Renal cortical epithelial cell (primary cell): ENCODE measurements at places on chromosomes 12 and 14.

DNA sequence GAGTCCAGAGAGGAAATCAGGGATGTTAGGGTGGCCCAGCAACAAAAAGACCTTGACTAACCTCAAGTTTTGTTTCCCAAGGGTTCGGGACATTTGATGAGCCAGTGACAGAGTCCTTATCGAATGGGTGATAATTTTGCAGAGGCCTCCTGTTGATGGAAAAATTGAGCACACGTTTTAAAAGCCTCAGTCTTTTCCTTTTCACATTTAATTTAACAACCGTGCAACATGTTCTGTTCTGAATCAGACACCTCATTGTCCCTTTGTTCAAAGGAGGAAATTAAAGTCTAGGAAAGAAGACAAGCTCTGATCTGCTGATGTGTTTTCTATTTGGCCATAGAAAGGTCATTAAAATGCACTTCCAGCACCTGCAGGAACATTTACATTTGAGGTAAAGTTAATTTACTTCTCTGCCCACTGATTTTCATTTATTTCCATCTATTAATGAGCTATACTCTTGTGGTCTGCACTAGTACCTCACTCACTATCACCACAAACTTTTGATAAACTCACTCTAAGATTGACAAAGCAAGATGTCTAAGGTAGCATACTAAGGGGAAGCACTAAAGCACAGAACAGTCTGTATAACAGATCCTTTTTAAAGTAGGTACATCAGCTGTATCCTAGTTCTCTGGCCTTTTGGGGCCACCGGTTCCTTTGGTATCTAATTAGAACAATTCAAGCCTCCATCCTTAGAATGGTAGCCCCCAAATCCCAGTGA lies 147.0 kb downstream of the RPAP3 start:
- no peak for DNase-seq

- no peak for DNase-seq
These were observed 907.5 kb upstream of the ATXN7L3B start for GRCh38 chr12:73629893-73630831.

DNA sequence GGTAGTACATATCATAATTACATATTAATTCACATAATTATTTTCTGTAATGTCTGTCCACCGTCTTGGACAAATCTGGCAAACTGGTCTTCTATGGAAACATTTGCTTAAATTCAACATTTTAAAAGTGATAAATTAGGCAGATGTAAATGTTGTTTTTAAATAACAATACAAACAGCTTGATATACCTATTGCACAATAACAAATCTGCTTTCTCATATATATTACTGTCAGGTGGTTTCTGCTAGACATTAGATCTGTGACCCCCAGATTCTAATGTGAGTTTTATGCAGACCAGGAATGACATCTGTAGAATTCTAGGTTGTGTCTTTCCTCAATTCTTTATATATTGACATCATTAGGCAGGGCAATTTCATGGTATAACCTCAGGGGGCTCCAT lies 173.3 kb downstream of the CCDC59 start:
- no peak for DNase-seq

GRCh38 chr14:41785696-41786095 lies 179.0 kb downstream of the LRFN5 start:
- no peak for DNase-seq

DNA sequence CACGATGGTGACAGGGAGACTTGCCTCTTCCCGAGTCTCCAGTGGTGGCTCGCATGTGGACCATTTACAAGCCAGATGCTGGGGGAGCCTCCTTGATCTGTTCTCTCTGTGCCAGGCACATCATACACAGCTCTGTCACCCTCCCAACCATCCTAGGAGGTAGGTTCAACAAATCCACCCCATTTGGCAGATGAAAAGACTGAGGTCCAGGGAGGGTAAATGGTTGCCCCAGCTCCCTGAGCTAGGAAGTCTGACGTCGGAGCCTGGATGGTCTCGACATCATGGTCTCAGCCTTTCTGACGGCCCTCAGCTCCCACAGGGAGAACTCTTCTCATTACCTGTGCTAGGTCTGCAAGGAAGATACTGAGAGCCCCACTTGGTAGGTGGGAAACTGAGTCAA lies 189.6 kb downstream of the RBM19 start:
- no peak for DNase-seq

- DNase-seq: no peak
These were observed 289.5 kb downstream of the TMEM132D start for GRCh38 chr12:129614221-129614885.

DNA sequence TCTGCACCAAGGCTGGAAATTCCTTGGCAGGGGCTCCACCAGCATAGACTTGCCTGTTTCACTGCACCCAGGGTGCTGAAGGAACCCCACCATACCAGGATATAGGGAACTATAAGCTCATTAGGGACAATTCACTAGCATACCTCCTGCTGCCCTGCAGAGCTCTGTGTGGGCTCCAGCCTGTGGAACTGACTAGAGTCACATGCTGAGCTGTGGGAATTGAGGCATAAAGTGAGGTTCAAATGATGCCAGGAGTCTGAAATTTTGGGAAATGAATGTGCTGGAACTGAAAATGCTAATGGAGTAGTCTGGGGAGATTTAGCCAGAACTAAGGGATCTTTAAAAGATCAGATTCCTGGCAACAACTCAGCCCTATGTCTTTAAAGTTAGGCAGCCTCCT lies 7.3 kb upstream of the EMP1 start:
- no peak for DNase-seq
